ENCODE measurements at places on chromosomes 11 and 22.
A peak's percentile ranks its signal among the peaks of the same experiment; 100 is the strongest.

DNA sequence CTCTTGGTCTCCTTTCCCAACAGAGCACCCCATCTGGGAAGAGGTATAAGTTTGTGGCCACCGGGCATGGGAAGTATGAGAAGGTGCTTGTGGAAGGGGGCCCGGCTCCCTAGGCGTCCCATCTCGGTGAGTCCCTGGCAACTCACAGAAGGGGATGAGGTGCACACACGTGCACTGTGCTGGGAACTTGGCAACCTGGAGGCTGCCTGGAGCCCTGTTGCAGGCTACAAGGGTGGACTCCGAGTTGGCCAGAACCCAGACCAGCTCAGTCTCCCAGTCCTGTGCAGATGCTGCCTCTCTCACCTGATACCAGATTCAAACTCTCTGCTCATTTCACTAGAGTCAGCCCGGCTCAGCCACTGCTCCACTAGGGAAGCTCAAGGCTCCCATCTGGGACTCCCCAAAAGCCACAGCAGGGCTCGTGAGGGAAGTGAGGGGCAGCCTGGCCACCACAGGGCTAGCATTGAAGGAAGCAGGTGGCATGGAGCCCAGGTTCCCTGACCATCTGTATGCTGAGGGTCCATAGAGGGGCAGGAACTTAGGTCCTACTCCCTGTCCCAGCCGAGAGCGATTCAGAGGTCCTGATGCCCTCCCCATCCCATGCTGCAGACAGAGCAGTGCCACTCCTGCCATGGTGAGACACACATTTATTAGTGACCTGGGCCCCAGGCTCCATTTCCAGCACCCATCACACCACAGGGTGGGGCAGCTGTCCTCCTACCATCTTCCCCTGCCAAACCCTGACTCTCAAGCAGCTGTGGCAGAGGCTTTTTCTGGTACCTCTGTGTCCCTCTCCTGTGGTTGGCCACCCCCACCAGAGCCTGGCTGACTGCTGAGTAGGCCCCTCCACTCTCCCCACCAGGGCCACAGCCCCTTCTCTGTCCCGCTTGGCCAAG is 4.0 kb downstream of the PRR33 start:
- peak; percentile 54 for DNase-seq

DNA sequence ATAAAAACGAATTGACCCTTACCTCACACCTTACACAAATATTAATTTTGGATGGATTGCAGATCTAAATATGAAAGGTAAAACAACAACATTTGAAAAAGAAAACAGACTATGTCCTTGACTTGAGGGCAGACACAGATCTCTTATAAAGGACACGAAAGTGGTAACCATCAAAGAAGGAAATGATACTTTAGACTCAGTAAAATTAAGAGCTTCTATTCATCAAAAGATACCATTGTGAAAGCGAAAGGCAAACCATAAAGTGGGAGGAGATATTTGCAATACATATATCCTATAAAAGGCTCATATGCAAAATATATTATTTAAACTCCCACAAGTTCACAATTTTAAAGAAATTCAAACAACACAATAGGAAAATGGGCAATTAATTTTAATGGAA is 5.0 kb downstream of the HEPACAM start:
- no peak for DNase-seq

GRCh38 chr11:43567396-43567975 is 113.1 kb upstream of the HSD17B12 start:
- DNase-seq = no peak

- no peak for DNase-seq
These were observed 86.1 kb downstream of the CLPB start for GRCh38 chr11:72348250-72348649.

- no peak for DNase-seq
These were observed 36.4 kb downstream of the SLC22A12 start for GRCh38 chr11:64627371-64627770.

DNA sequence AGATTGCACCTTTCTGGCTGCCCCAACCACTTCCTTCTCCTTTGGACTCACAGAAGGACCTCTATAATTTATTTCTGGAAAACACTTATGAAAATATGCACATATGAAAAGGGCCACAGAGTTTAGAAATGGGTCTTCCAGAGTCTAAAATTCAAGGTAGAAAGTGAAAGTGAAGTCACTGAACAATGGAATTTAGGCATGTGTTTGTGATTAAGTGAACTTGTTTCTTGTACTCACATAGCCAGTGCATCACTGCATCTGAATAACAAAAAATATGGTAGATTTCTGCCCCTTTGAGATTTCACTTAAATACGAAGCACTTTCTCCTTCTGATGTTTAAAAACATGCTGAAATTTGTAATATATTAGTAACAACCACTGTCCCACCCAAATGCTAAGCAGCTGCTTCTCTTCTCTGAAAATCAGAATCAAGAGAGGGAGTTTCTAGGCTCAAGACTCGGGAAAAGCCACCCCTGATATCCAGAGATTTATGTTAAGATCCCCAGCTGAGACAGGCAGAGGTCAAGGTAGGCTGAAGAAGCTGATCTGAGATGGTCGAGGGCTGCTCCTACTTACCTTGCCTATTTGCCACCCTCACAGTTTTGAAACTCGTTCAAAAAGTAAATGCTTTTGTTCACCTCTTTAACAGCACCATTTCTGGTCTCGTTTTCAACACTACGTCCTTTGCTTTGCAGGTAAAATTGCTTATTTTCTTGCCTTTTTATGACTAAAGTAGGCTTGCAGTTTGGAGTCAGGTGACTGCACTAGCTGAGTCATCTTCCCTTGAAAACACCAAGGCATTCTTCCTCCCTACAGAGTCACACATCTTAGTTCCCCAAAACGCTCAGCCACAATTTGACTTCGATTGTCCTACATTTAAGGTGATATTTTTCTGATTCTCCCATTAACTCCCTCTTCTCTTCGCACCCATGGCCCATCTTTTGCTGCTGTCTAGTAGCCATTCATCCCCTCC is at the start of gene XKR3:
TSS of gene XKR3 (minus strand) at position 696 of the 972 bp plus-strand sequence. CDS start 17,338 bp downstream, outside the sequence.
- DNase-seq = no peak

GRCh38 chr11:8392166-8392565 is 128.5 kb upstream of the LMO1 start:
- DNase-seq = no peak

DNA sequence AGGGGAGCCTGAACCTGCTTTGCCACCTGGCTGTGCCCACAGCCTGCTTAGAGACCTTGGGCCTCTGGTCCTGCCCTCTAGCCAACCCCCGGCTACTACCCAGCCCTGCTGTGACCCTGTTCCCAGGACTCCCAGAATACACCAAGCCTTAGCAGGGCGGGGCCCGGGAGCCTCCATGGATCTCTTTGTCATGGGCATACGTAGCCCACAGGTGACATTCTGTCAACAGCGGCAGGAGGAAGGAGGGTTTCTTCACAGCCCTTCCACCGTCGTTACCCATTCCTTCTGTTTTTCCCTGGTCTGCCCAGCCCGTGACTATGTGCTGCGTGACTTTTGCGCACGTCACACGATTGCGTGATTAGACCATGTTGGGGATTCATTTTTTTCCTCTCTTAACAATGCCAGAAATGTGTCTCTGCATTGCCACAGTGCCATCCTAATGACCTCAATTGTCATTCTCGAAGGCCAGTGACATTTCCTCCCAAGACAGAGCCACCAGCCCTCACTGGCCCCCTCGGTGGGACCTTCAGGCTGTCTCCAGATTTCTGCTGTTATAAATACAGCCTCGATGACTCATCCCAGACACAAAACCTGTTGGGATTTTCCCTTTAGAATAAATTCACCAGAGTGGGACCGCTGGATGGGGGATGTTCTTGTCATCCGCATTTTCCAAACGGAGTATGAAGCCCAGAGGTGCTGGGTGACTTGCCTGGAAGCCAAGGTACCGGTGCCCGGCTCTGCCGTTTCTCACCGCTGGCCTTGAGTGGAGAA is 9.0 kb downstream of the SYT12 start:
- no peak for DNase-seq

DNA sequence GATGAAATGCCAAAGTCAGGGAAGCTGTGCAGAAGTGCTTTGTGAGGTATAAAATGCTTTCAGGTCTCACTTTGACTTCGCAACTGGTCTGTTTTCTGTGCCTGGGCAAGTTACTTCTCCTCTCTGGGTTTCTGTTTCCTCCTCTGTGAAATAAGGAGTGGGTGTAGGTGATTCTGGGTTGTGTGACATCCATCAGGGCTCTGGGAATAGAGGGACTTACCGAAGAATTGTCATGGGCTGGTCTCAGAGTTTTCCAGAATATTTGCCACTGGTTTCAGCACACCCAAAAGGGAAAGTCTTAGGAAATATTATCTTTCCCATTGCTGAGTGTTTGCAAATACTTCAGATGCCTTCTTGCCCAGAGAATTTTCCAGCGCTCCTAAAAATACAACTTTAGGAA is 118.4 kb downstream of the KIAA1671 start:
- DNase-seq = no peak

DNA sequence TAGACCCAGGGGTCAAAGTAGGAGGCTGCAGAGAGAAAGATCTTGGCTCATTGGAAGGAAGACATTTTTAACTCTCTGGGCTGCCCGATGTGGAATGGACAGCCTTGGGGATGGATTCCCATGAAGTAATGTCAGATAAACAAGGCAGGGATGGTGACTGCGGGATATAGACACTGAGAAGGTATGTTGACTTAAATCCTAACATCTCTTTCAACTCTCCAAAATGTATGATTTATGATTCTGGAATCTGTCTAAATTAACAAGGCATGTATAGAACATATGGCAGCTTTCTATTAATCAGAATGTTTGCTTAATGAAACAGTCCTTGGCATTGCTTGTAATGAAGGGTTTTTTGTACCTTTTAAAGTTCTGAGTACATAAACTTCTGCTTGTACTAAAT is 56.1 kb upstream of the VSTM5 start:
- no peak for DNase-seq

DNA sequence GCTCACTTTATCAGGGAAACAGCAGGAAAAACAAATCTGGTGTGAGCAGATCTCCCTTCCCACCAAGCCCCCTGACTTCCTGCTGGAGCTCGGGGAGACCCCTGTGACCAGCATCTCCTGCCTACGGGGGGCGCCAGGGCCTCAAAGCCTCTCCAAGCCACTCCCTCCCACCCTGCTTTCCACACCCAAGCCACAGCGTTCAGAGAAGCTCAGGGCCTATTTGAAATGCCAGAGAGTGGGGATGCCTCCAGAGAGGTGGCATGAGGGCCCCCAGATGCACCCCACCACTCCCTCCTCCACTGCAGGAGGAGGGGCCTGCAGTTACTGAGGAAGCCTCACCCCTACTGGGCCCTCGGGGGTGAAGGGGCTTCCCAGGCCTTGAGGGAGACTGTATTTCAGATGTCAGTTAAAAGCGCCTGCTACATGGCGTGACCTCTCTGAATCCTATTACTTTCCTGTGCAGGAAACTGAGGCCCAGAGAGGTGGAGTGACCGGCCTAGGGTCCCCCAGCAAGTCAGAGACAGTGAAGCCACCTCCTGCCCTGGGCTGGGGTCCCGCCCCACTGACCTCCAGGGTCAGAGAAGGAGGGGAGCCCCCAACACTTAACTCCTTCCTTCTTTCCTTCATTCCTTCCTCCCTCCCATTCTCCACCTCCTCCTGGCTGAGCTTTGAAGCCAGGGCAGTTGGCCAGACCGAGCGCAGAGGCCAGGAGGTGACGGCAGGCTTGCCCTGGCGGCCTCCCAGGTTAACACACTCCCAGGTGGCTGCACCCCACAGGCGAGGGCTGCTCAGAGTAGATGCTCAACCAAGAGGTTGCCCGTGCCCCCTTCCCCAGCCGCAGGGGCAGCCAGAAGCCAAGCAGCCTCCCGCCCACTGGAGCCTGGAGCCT is 6.0 kb upstream of the CDKN1C start:
- DNase-seq = no peak

DNA sequence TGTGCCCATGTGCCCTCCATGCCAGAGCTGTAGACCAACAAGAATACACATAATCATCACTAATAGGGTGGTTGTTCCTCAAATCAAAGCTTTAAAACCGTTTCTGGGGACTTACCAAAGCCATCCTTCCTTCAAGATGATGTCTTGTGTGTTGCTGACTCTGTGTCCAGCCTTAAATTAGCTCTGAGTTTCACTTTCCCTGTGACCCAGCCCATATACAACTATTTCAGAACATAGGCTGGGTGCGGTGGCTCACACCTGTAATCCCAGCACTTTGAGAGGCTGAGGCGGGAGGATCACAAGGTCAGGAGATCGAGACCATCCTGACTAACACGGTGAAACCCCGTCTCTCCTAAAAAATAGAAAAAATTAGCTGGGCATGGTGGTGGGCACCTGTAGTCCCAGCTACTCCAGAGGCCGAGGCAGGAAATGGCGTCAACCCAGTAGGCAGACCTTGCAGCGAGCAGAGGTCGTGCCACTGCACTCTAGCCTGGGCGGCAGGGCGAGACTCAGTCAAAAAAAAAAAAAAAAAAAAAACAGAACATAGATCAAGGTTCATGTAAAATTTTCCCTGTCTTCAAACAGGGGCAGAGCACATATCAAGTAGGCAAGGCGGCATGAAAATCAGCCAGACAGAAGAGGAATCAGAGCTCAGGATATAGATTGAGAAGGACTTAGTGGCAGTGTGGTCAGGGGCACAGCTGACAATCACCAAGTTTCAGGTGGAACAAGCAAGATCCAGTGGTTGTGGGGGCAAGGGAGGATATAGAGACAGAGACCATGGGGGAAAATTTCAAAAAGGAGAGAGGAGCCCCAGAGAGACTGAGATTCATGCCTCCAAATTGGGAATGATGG is at the start of gene PLAAT2:
TSS of gene PLAAT2 (minus strand) at position 179 of the 855 bp plus-strand sequence. CDS start at position 124, 55 bp downstream.
- DNase-seq = no peak

- peak; percentile 94 for DNase-seq
These were observed 25.9 kb upstream of the ATXN10 start for GRCh38 chr22:45645526-45646414.

DNA sequence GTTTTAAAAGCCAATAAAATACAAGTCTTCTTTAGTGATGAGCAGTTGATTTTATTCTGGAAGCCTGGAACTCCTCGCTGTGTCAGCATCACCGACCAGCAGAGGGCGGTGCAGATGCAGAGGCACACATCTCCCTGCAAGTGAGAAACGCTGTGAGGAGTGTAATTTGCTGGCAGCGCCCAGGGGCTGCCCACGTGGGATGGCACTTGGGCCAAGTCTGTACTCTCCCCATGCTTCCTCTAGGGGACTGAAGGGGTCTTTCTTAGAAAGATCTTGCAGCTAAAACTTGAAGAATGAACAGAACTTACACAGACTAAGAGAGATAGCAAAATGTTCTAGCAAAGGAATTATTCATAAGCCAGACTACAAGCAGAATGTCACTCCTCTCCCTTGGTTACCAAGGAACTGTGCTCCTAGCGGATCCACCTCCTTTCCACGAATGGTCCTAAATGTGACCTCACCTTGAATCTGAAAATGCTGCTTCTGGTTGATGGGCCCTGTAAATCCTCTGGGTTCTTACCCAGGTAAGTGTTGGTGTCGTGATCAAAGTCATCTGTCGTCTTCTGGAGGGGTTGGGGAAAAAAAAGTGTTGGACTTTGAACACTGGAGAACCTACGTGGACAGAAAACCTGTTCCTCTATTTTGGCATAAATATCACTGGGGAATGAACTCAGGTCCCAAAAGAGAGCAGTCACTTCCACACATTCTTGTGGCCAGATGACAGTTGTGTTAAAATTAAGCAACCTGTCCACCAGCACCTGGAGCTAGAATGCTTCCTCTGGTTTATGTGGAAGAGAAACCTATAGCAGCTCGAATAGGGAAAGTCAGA is 31.8 kb downstream of the CNTF start:
- DNase-seq = peak; percentile 87

GRCh38 chr11:85740481-85741400 is 54.7 kb upstream of the CCDC89 start:
- no peak for DNase-seq
